Nasal cavity respiratory epithelium epithelial cell of viscerocranial mucosa (primary cell): ENCODE measurements at places on chromosomes 12 and 14. TPM values are rescaled to one million over a fixed set of nuclear protein-coding genes. Genes with fewer than 3 reads are reported as not detected.

The TAS2R46 gene
- 0.34 and 5.1 TPM in 2 replicates for total RNA-seq

The MANSC4 gene
- total RNA-seq: not detected in 2 replicates

The TESPA1 gene
- not detected in 2 replicates for total RNA-seq

The PIK3C2G gene
- 0.28 and 1.7 TPM in 2 replicates for total RNA-seq

The DAO gene
- not detected in 2 replicates for total RNA-seq

The FGF23 gene
- not detected in 2 replicates for total RNA-seq
